ENCODE measurements at places on chromosomes 4 and X.
A peak's percentile ranks its signal among the peaks of the same experiment; 100 is the strongest.

- peak; percentile 28 for DNase-seq
Measured at GRCh38 chr4:61273233-61273632, 73.1 kb downstream of the ADGRL3 start.

DNA sequence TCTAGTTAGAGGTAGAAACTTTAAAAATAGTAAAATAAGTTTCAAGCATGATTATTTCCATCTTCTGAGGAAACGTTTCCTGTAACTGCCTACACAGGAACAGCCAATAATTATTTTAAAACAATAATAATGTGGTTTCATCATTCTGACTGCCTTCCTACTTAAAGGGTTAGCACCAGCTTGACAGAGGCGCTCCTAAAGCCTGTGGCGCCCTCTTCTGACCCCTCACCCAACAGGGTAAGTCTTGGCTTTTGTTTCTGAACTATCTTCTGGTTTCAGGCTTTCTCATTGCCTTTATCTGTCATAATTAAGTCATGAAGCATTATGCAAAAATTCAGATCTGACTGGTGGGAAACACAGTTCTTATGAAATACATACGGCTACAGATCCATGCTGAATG, 96.7 kb downstream of the ITM2A start:
- DNase-seq, result no peak

GRCh38 chrX:720825-721224, 90.2 kb downstream of the SHOX start:
- DNase-seq, result no peak

DNA sequence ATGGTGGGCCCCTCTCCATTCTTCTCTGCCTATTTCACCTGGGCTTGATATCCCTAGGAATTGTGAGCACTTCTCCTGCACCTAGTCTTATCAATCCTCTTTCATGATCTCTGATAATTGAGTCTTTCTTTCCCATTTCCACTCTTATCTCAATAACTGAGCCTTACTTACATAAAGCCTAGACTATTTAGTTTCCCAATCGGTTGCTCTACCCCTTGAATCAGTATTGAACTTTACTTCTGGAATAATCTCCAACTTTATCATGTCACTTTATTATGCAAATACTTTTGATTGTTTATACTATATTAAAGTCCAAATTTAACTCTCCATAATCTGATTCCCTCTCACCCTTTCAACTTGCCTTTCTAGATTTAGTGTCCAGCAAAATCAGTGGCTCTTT, 222.7 kb downstream of the SPRY1 start:
- DNase-seq, result no peak

DNA sequence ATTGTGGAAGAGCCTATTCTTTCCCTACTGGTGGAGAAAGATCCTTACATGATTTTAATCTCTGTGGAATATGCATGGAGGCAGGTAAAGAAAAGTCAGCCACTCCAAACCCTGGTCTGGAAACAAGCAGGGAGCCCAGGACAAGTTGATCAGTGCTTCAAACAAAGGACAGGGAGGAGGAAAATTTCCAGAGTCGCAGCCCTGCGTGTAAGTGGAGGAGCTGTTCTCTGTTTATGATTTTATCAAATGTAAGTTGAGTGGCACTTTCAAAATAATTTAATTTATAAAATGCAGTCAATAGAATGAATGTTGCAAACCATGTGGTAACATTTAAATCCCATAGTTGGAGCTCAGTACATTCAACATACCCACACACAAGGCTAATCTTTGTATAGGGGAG, 57.0 kb downstream of the SLC34A2 start:
- DNase-seq, result no peak

- no peak for DNase-seq
Measured at GRCh38 chrX:82218361-82218760, 1016.5 kb downstream of the SH3BGRL start.

DNA sequence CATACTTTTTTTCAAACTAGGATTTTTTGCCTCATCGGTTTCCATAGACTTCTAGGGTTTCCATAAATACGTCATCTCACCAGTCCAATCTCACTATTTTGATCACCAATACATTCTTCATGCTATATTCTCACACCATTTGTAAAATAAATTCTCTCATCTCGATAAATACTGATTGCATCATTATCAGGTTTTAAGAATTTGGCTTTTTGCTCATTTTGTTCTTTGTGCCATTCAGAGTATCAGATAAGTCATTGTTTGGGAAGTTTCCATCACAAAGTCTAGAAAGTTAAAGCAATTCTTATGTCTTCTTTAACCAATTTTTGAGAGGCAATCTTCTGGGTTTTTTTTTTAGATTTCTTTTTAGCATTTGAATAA, 81.1 kb downstream of the ALPK1 start:
- DNase-seq, result no peak

- no peak for DNase-seq
Measured at GRCh38 chrX:20637351-20637750, 370.6 kb upstream of the RPS6KA3 start.

- DNase-seq, result no peak
Measured at GRCh38 chr4:73419106-73420038, 15.3 kb downstream of the ALB start.

GRCh38 chr4:15413623-15414019, 14.2 kb upstream of the C1QTNF7 start:
- DNase-seq, result no peak

GRCh38 chr4:118102195-118102594, 67.9 kb downstream of the NDST3 start:
- no peak for DNase-seq

DNA sequence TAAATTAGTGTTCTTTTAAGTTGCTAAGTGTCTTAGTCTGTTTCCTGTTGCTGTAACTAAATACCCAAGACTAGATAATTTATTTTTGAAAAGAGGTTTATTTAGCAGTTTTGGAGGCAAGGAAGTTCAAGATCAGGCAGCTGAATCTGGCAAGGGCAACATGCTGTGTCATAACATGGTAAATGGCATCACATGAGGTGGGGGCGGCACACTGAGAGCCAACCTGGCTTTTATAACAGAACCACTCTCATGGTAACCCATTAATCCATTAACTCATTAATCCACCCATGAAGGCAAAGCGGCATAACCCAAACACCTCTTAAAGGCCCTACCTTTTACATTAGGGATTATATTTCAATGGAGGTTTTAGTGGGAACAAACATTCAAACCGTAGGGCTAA, 182.2 kb upstream of the GATB start:
- no peak for DNase-seq

GRCh38 chrX:139801397-139801813, 93.4 kb upstream of the MCF2 start:
- DNase-seq, result no peak

DNA sequence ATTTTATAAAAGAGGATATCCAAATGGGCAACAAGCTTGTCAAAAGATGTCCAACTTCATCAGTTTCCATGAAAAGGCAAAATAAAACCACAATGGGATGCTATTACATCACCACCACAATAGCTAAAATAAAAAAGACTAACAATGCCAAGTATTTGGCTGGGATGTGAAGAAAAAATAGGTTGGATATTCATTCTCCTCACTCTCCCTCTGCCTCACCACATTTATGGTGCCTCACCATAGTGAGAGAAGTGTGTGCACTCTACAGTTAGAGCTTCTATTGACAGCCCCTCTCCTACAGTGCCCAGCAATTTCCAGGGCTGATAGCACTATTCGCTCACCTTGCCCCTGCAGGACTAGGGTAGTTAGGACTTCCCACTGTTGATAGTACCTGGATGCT, 25.5 kb downstream of the VEGFC start:
- DNase-seq, result no peak

DNA sequence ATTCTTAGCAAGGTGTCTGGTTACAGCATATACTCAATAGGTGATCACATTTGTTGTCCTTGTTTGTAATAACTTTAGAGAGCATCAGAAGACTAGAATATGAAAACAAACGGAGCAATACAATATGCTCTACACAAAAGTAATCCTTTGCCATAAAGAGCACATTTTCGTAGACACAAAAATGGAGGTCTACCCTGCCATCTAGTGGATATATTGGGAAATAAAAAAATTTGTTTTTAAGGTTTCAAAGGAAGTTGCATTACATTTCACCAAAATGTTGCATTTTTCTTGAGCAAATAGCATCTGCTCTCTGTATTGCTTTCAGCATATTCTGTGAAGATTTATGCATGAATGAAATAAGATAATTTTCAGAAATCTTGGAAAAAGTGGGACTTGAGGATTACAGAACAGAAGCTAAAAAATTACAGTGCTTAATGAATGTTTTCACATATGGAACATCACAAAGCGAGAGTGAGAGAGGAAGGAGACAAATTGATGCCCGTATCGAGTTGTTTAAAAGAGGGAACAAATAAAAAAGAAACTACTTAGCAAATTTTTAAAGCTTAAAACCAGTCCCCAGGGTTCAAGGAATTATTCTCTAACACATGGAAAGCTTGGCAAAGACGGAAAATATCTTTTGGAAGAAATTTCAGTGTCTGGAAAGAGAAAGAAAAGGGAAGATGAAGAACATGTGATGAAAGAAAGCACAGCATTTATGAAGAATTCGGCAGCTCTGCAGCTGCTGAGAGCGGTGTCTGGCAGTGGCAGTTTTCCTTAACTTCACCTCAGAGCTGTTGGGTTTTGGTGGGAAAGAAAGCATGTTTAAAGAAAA, 390.1 kb downstream of the ANKRD50 start:
- DNase-seq, result peak; percentile 56

GRCh38 chr4:1191621-1192020, 19.2 kb upstream of the SPON2 start:
- no peak for DNase-seq

DNA sequence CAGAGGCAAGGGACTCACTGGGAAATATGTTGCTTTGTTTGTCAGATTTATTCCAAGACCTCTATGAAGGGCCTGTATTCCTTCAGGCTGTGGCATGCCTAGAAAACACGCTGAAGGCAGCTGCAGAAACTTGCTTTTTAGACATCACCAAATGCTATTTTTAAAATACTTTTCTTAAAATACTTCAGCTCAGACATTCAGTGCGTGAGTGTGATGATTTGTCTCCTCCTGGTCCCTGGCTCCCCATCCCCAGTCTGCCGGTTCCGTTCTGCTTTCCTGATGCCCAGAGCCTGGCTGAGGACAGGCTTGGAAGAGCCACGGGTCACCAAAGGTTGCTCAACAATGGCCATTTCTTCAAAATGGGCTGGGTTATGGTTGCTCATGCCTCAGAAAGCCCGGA, 55.0 kb downstream of the PSAPL1 start:
- no peak for DNase-seq

GRCh38 chr4:141898346-141898745, 262.0 kb downstream of the IL15 start:
- DNase-seq, result peak; percentile 3

GRCh38 chr4:44996276-44996845, 270.0 kb upstream of the GNPDA2 start:
- DNase-seq, result no peak

GRCh38 chrX:150874448-150874847, 24.0 kb downstream of the CD99L2 start:
- DNase-seq, result no peak

GRCh38 chr4:135385830-135386581, 1184.4 kb upstream of the PABPC4L start:
- DNase-seq, result no peak

- peak; percentile 84 for DNase-seq
Measured at GRCh38 chr4:153127760-153128494, 76.3 kb upstream of the TRIM2 start.
